ENCODE measurements at places on chromosomes 12 and 14.

GRCh38 chr14:49853572-49854375 lies 1.2 kb upstream of the NEMF start:
- peak; percentile 45 for DNase-seq

GRCh38 chr12:92132288-92132687 lies 13.4 kb downstream of the BTG1 start:
- DNase-seq: no peak

DNA sequence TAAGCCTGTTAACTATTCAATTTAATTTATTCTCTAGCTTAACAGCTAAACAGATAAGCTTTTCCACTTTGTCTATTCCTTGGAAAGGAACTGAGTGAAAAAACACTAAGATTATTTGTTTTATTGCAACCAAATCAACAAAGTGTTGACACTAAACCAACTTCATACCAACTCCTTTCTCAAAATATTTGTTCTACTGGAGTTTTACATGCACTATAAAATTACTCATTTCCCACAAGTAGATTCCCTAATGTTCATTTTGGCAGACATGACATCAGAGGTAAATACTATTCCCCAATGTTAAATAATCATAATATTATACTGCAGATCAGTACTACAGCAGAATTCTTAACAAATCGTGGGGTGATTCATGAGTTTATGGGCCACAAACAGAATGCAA lies 231.4 kb downstream of the TTC6 start:
- DNase-seq: no peak

- DNase-seq: no peak
These were observed 348.3 kb downstream of the SLC16A7 start for GRCh38 chr12:59944177-59944576.

GRCh38 chr14:58690801-58691516 lies 53.2 kb downstream of the DACT1 start:
- no peak for DNase-seq

- no peak for DNase-seq
These were observed 14.0 kb downstream of the ATP6V1D start for GRCh38 chr14:67345583-67345982.

GRCh38 chr14:34220921-34221320 lies 241.1 kb downstream of the SPTSSA start:
- no peak for DNase-seq

GRCh38 chr12:50928392-50928791 lies 24.0 kb upstream of the HIGD1C start:
- no peak for DNase-seq

- no peak for DNase-seq
These were observed 1064.1 kb upstream of the FLRT2 start for GRCh38 chr14:84465880-84466279.

- no peak for DNase-seq
These were observed 143.2 kb downstream of the SLC15A4 start for GRCh38 chr12:128680555-128680954.

GRCh38 chr12:31119803-31120211 lies 46.1 kb downstream of the DDX11 start:
- DNase-seq: no peak

- no peak for DNase-seq
These were observed 24.8 kb downstream of the PLEK2 start for GRCh38 chr14:67387195-67387594.

DNA sequence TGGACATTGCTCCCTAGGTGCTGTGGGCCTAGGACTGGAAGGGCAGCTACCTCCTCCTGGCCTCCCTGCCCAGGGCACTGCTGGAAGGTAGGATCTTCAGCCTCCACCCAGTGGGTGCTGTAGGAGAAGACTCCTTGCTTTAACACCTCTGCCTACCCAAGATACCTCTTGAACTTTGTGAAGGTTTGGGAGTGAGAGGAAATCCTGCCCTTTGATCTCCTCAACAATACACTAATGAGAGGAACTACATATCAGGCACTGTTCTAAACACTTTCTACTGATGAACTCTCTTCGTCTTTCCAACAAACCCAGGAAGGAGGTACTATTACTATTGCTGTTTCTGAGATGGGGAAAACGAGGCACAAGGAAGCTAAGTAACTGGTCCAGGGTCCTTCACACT lies 66.9 kb downstream of the PLEKHG3 start:
- DNase-seq: no peak

GRCh38 chr14:73269729-73270531 lies 32.6 kb downstream of the PAPLN start:
- DNase-seq: no peak

DNA sequence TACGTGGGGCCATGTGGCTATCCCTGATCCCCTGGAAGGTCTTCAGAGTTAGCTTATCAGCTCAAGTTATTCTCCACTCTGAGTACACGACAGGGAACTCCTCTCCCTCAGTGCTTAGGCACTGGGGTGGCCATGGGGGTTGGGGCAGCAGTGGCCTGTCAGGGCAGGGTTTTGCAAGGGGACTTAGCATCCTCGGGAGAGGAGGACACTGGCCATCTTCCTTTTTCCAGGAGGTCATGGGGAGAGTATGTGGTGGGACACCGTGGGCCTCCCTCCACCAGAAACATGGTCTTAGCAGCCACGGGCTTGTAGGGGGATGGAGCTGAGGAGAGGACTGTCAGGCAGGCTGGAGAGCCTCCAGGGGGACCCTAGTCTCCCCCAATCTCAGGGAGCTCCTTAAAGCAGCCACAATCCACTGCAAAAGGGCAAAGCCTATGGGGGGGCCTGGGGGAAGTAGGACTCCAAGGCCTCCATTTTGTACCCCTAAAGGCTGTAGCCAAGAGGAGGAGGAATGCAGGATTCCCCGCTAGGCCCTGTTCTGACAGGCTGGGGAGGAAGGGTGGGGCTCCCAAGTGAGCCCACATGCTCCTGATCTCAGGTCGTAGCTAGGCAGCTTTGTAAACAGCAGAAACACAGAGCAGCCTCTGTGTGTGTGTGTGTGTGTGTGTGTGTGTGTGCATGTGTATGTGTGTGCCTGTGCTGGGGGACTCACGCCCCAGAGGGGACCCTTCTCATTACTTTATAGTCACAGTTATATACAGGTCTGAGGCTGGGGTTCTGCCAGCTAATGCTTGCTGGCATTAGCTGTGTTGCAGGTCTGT lies 36.6 kb downstream of the KRT80 start:
- peak; percentile 38 for DNase-seq

GRCh38 chr12:9349888-9350885 lies 142.0 kb upstream of the PZP start:
- DNase-seq: no peak

DNA sequence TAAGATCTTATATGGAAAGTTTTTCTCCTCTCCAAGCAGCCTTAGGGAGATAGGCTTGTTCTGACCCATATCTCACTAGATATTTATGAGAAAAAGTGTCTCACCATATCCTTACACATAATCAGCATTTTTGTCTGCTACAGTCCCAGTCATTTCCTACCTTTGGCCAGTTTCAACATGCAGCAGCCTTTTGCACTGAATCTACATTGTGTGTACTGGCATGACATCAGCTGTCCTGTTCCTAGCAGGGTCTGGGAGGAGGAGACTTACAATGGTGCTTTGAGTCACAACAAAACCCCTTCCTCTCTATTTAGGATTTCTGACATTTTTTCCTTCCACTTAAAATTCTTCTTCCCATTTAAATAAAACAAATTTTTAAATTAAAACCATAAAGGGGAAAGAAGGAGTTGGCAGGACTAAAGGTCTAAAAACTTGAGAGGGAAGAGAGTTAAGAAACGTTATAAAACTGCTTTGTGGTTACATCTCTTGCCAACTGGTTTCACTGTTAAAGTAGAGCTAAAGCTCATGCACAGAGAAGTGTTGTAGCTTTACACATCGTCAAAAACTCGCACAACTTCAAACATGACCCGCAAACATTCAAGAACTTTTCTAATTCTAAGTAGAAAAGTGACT lies 53.3 kb upstream of the CERS5 start:
- no peak for DNase-seq

DNA sequence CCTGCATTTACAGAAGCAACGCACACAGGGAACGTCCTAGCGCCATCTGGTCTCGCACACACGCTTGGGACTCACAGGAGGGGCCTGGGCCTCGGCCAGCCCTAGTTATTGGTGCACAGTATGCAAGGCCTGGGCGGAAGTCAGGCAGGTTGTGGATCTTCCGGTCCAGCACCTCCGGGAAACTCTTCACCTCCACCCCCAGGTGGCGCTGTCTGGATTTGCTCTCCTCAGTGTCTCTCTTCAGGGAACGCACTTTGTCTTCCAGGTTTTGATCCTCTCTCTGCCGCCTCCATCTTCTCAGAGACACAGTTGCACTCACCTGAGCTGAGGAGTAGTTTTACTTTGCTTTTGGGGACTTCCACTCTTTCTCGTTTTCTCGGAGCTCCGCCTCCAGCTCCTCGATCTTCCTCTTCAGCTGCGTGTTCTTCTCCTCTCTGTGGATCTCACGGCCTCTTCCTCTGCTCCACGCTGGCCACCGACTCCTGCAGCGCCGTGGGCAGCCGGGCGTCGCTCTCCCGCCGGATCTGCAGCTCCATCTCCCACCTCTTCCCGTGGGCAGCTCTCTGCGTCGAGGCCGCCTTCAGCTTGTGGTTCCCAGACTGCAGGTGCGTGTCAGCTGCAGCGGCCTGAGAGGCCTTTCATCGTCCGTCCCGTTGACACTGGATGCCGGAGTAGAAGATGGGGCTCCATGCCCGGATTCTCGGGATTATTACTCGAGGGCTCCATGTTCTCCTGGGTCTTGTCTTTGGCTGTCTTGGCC lies 933.8 kb downstream of the TMEM121 start:
- peak; percentile 54 for DNase-seq

DNA sequence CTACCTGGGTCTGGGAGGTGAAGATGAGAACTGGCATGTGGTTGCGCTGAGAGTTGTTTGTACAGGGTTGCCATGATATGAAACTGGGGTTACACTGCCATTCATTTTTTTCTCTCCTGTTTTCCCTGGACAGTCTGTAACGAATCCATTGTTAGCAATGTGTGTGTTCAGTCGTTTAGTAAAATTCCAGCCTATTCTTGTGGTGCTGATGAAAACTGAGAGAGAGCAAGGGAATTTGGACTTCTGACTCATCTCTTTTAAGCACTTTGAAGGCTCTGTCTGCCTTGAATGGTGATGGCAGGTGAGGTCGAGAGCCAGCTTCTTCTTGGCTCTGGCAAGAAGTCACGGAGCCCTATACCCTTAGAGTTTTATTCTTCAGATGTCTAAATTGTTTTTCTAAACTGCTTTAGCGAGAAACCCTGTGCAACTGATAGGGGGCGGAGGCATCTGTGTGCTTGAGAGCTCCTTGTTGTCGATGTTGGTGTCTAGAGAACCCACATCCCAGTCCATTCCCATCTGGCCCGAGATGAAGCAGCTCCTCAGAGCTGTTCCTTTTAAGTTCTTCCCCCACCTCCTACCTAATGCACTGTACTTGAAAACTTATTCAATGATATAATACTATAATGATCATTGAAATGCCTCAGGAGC lies 204.4 kb downstream of the TMX1 start:
- no peak for DNase-seq

DNA sequence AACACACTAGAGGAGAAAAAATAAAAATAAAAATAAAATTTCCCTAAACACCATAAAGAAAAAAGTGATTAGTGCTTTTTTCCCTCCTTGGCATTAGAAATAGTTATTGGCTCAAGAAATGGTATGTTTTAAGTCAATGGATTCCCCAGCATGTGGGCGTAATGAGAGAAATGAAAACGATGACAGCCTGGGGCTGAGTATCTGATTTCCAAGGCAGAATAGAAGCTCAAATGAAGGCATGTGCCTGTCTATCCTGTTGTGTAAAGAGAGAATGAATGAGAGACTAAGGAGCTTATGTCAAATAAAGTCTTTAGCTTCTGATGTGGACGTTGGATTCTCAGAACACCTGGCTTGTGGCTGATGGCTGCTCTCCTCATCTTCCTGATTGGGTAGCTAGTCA lies 1408.4 kb upstream of the TMEM132C start:
- no peak for DNase-seq

DNA sequence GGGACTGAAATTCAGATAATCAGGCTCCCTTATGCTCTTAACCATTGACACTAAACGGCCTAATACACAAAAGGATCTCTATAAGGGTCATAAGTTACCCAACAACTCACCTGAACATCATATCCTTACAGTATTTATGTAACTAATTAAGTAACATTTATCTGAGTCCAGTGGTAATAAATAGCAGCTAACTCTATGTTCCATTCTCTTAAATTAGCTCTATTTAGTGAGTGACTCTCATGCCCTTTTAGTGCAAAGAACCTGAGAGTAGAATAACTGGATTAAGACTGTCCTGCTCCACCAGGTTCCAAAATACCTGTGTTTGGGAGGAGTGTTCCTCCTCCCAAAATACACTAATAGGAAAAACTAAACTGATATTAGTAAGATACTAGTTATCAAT lies 9.8 kb downstream of the SCAF11 start:
- DNase-seq: no peak

- DNase-seq: no peak
These were observed 29.4 kb downstream of the ACAD10 start for GRCh38 chr12:111715279-111715678.

DNA sequence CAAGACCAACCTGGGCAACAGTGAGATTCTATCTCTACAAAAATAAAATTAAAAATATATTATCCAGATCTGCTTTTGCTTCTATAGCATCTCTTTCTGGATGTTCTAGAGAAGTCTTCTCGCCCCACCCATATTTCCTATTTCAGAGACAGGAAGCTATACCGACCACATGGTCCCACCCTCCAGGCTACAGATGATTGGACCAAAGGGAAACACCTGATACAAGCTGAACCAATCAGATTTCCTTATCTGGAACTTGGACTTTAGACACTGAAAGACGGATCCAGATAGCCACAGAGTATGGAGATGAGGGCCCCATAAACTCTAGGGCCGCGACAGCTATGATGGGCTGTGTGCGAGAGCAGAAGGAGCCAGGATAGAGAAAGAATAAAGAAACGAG lies 48.7 kb downstream of the CCDC60 start:
- no peak for DNase-seq

- DNase-seq: no peak
These were observed 89.0 kb downstream of the POLR3B start for GRCh38 chr12:106446419-106447092.

GRCh38 chr14:77119851-77120250 lies 21.7 kb downstream of the ZDHHC22 start:
- no peak for DNase-seq

GRCh38 chr12:27179400-27180214 lies 64.5 kb upstream of the STK38L start:
- DNase-seq: no peak

DNA sequence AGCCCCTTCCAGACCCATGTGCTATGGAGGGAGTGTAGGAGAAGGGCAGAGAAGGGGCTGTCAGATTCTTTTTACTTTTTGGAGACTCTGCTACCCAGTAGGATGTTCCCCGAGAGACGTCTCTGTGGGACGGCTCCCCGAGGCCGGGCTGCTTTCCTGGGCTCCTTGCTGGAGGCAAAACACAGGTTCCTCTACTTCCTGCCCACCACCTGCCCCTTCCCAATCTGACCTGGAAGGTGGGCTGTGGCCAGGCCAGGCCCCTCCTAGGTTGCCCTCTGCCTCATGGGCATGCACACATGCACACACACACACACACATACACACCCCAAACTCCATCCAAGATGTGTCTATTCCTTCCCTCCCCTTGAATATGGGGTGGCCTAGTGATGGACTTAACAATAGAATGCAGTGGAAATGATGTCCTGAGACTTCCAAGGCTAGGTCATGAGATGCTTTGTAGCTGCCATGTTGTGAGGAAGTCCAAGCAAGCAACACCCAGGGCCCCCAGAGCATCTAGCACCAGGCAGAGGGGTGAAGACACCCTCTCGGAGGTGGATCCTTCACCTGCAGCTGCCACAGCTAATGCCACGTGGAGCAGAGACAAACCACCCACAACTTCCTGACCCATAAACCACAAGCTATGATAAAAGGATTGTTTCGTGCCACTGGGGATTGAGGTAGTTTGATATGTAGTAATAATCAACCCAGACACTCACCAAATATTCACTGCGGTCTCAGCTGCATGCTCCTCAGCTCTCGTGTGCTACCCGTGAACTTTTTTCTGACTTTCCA lies 1.6 kb upstream of the ASB2 start:
- DNase-seq: peak; percentile 48
